Fibroblast of lung (primary cell): ENCODE measurements at places on chromosomes 2 and 18. TPM values are rescaled to one million over a fixed set of nuclear protein-coding genes. Genes with fewer than 3 reads are reported as not detected.

Gene FOXD4L1
- total RNA-seq, result 0.17 and 0.26 TPM in 2 replicates

Gene REG3A
- total RNA-seq, result not detected in 2 replicates

Gene ANKRD30B
- under 0.01 and 0.33 TPM in 2 replicates for total RNA-seq

Gene MREG
- 1.8 and 3.5 TPM in 2 replicates for total RNA-seq

Gene EVX2
- not detected in 2 replicates for total RNA-seq

Gene PKDCC
- total RNA-seq, result 63.9 and 70.1 TPM in 2 replicates

Gene CCDC68
- 5.1 and 8.3 TPM in 2 replicates for total RNA-seq
